ENCODE measurements at places on chromosomes 2 and 18.

DNA sequence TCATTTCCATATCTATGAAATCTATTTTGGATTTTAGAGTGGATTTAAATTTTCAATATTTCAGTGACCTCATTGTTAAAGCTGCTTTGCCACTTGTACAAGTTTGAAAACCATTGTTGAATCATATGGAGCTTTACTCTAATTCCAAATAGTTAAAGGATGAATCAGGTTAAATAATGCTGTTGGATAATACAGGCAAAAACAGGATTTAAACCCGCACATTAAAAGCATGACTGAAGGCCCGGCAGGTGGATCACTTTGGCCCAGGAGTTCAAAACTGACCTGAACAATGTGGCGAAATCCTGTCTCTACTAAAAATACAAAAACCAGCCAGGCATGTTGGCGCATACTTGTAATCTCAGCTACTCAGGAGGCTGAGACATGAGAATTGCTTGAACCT, 68.3 kb downstream of the RIF1 start:
- no peak for DNase-seq

- DNase-seq, result no peak
These were observed 21.4 kb upstream of the C1QL2 start for GRCh38 chr2:119179991-119180390.

DNA sequence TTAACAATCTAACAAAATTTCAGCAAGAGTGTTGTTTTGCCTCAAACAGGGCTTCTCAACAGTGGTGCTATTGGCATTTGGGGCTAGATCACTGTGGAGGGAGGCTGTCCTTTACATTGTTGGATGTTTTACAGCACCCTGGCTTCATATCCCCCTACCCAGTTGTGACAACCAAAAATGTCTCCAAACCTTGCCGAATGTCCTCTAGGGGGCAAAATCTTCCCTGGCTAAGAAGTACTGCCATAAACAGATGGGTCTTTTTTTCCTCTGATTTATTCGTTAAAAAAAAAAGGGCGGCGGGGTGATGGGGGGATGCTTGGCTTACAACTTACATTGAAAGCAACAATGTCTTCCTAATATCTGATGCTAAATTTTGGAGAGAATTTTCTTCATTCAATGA, 207.6 kb upstream of the CCDC150 start:
- DNase-seq, result no peak

- DNase-seq, result no peak
These were observed 121.3 kb downstream of the FMNL2 start for GRCh38 chr2:152456262-152456661.

GRCh38 chr2:148524519-148524919, 120.0 kb upstream of the EPC2 start:
- no peak for DNase-seq

GRCh38 chr18:9708434-9709303, 568 bp downstream of the RAB31 start:
- no peak for DNase-seq

- DNase-seq, result no peak
These were observed 28.2 kb downstream of the LPIN2 start for GRCh38 chr18:2984703-2985261.

All from nucleus accumbens (tissue), 56 donors.